NCI-H187 (cell line): ENCODE measurements at places on chromosomes 5 and 9.

DNA sequence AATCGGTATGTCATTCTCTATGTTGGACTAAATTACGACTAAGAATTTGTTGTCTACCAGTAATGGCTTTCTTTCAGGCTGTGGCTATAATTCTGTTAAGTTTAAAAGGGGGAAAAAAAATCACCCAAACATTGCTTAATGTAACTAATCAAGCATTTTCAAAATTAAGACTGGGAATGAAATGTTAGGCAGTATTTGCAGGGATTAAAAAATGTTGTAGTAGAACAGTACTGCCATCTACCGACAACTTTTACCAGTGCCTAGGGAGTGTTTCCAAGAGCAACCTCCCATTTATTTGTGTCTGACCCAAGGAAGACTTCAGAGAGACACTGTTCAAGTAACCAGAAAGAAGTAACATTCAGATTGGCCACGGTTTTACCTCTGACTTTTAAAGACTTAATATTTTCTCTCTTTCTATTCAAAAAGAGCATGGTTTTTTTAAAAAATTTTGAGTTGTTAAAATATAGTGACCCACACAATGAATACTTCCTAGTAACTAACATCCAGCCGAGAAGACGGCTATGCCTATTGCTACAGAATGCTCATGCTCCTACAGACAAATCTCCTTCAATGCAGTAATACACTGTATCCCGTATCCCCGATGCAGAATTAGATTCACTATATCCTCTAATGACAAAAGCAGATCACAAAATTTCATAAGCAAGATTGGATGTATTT lies 92.4 kb downstream of the ARL15 start:
- peak; percentile 55 for DNase-seq

DNA sequence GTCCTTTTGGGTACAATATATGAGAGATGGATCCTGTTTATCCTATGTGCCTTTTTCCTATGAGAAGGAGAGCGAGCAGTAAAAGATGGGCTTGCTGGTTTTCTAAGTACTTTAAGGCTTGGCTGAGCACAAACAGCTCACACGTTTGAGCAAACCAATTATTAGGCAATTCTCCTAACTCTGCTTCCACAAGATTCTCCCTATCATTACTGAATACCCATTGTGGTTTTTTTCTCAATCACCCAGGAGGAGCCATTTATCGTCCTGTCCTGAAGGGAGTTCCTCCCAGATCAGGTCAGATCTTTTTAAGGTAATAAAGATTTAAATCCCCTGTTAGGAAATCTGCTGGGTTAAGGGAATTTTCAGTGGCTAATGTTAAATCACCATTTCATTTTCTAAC lies 19.4 kb upstream of the C1QTNF3 start:
- DNase-seq = no peak

DNA sequence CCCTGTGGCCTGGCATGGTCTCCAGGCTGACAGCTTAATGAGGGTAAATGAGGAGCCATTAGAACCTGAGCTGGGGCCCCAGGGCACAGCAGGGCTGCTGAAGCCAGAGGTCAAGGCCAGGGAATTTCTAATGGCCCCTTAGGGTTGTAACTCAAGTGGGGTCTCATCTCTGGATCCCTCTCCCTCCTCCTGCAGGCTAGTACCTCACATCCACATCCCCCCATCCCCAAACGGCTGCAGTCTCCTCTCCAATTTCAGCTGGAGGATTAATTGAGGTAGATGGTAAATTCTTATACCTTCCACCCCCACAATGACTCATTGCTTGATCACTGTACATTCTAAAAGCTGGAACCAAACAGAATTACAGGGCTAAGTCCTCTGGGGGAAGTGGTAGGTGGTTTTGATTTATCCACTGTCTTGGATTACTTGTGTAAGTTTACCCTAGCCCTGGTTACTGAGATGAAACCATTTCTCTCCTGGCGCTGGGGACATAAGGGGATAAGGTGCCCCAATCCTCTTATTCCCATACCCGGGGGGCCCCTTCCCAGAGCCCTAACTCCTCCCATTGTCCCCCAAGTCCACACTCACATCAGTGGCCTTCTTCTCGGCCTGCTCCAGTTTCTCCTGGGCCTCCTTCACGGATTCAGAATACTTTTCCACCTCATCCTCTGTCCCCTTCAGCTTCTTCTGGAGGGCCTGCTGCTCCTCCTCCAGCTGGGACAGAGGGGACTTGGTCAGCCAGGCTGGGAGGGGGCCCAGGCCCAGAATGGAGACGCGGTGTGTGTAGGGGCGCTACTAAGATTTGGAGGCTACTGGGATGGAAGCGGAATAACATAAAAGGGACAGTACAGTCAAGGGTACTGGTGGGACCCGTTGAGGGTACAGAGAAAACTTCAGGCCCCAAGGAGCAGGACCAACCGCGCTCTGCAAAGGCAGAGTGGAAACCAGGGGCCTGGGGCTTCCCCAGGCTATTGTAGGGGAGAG lies 875 bp downstream of the TPM2 start:
- no peak for DNase-seq

DNA sequence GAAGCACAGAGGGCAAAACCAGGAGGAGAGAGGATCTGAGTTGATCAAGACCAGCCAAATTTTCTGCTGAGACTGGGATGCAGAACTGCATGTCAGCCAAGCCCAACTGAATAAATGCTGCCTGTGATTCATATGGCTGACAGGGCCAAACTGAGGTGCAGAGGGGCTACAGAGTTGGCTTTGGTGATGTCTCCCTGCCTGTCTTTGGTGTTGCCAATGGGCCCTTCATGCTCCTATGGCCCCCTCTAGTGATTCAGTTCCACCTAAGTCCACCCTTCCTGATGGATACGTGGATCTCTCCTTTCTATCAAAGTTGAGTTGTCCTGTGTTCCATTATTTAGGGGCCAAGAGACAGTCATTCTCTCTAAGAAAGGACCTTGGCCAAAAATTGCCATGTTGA lies 163.6 kb upstream of the TLE4 start:
- DNase-seq = no peak

- DNase-seq = no peak
Observed at GRCh38 chr9:137832191-137832700, 45.3 kb upstream of the CACNA1B start.

DNA sequence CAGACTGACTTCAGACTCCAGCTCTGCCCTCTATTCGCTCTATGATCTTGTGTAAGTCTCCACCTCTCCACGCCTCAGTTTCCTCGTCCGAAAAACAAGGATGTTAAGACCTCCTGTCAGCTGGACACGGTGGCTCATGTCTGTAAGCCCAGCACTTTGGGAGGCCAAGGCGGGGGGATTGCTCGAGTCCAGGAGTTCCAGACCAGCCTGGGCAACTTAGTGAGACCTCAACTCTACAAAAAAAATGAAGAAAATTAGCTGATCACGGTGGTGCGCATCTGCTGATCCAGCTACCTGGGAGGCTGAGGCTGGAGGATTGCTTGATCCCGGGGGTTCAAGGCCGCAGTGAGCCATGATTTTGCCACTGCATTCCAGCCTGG lies 36.6 kb upstream of the GABRP start:
- DNase-seq = no peak

DNA sequence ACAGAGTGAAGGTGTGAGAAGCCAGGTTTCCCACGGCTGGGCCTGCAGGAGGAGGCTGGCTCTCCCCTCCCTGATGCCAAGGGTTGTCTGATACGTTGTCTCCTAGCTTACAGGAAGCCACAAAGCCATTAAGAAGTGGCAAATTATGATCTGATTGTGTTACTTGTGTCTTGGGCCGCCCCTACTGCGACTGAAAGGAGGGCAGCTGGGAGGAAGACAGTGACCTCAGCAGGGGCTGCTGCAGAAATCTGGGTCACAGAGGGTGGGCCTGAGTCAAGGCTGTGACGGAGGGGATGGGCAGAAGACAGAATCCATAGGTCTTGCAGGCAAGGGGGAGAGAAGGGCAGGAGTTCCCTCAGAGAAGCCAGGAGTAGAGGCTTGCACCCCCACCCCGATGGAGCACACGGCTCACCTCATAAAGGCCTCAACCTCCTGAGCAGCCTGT lies 145.0 kb downstream of the FSTL4 start:
- DNase-seq = no peak

- DNase-seq = no peak
Observed at GRCh38 chr5:138775034-138775433, 21.8 kb downstream of the CTNNA1 start.
